ENCODE measurements at places on chromosomes 13 and 19.

GRCh38 chr19:5903056-5903623, 450 bp downstream of the NDUFA11 start:
- peak overlapping the region; percentile 73 for H3K27ac ChIP-seq
- H3K4me1 ChIP-seq = peaks cover 16% of the 10 kb centered on the region
- H3K27me3 ChIP-seq = no peaks in the 10 kb centered on the region
- peak overlapping the region; percentile 88 for H3K4me3 ChIP-seq
- peaks cover 4% of the 10 kb centered on the region for H3K36me3 ChIP-seq

DNA sequence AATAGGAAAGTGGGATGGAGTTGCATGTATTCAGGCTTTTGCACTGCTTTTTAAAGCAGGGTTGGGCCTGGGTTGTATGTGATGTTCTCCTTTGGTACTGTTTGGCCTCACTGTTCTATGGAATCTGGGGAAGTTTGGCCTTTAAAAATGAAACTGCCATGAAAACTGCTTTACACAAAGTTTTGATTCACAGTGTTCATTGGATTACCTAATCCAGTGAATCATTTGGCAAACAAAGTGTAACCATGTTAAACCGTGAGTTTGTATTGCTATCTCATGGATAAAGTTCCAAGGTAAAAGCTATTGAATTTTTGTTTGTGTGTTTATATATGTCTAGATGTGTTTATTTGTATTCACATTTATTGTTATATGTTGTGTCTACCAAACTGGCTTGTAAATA, 1658.6 kb downstream of the OLFM4 start:
- H3K4me1 ChIP-seq = no peaks in the 10 kb centered on the region
- H3K27ac ChIP-seq = no peak overlapping the region
- DNase-seq = no peak
- no peaks in the 10 kb centered on the region for H3K27me3 ChIP-seq
- H3K36me3 ChIP-seq = no peaks in the 10 kb centered on the region
- H3K4me3 ChIP-seq = no peak overlapping the region

GRCh38 chr13:97028441-97029299, 34.4 kb upstream of the OXGR1 start:
- H3K36me3 ChIP-seq = no peaks in the 10 kb centered on the region
- H3K4me1 ChIP-seq = peaks cover 4% of the 10 kb centered on the region
- no peaks in the 10 kb centered on the region for H3K27me3 ChIP-seq
- DNase-seq = peak; percentile 69

GRCh38 chr19:32866061-32866460, 3.5 kb downstream of the SLC7A9 start:
- DNase-seq = no peak
- H3K4me3 ChIP-seq = no peak overlapping the region
- no peaks in the 10 kb centered on the region for H3K27me3 ChIP-seq
- H3K4me1 ChIP-seq = peaks cover 4% of the 10 kb centered on the region
